Activated naive CD8-positive, alpha-beta T cell treated with anti-CD3 and anti-CD28 coated beads, Interleukin-2, amount 50 U/mL, for 16 hours (primary cell): ENCODE measurements at places on chromosomes 5 and 9.

DNA sequence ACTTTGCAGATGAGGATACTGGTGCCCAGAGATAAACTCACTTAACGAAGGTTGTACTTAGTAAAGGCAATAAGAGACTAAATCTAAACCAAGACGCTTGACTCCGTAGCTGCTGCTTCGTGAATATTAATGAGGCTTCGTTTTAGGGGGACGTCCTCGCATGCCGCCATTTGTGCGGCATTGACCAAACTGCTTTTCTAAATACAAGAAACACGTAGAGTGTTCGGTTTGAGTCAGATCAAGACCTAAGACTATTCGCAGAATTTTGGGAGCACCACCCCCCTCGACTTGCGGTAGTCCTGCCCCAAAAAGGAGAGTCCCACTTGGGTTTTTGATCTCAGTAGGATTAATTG lies 1.1 kb downstream of the NPM1 start:
- DNase-seq = no peak

DNA sequence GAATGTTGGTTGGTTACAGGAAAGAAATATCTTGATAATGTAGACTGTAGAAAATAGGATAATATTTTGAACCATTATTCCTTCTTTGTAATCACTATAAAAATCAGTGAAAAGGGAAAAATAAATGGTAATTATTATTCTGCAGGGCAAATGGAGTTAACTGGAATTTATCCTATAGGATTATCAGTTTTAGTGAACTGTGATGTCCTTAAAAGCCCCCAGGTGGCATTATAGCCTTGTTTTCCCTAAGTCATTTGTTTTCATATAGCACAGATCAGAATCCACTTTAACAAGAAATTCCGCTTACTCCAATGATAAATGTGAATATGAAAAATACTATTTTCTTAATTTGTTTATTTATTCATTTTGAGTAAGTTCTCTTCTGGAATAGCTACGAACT lies 26.2 kb upstream of the WDR41 start:
- DNase-seq = no peak

- no peak for DNase-seq
Observed at GRCh38 chr9:120923620-120924328, 2.8 kb downstream of the TRAF1 start.

GRCh38 chr5:9466697-9467096 lies 79.2 kb downstream of the SEMA5A start:
- no peak for DNase-seq

- no peak for DNase-seq
Observed at GRCh38 chr9:93681269-93682154, 105.1 kb downstream of the PHF2 start.

DNA sequence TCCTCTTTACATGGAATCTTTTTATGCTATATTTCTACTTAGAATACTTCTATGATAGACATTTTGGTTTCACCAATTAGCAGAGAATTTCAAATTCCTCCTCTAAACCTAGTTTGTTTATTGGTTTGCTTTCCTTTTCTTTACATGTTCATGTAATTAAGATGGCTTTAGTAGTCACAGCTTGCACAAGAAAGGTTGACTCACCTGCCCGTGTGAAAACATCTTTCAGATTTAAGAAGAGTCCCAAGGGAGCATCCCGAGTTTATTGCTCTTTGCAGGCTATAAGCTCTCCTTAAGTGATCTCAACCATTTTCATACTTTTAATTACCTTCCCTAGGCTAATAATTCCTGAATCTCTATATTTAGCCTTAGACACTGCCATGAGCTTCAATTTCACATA lies 28.9 kb downstream of the TYRP1 start:
- no peak for DNase-seq

- no peak for DNase-seq
Observed at GRCh38 chr9:69603656-69604055, 68.5 kb downstream of the APBA1 start.

- DNase-seq = no peak
Observed at GRCh38 chr9:88835038-88835466, 156.2 kb upstream of the S1PR3 start.

GRCh38 chr9:70257502-70257901 lies 1.3 kb upstream of the SMC5 start:
- no peak for DNase-seq

GRCh38 chr9:81585191-81585763 lies 104.1 kb downstream of the TLE1 start:
- DNase-seq = no peak

DNA sequence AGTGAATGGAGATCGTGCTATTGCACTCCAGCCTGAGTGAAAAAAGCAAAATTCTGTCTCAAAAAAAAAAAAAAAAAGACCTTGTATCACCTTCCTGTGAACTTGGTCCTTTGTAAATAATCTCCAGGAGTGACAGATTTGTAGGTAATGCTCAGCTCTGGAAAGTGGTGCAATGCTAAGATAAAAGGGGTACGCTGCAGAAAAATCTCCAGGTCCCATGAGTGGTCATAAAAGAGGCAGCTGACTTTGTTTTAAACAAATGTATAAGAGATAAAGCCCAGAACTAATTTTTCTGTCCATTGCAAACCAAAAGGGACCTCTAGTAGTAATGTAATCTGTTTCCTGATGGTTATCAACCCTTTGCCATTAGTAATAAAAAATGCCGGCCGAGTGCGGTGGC lies 33.7 kb downstream of the RNF44 start:
- no peak for DNase-seq

GRCh38 chr9:78714576-78714975 lies 417.7 kb downstream of the PSAT1 start:
- no peak for DNase-seq
